Psoas muscle (tissue), 8 donors: ENCODE measurements at places on chromosomes 1 and 21.

- DNase-seq: no peak
- no peak overlapping the region for H3K4me3 ChIP-seq
- H3K36me3 ChIP-seq: peaks cover 2% of the 10 kb centered on the region
- H3K27ac ChIP-seq: no peak overlapping the region
- no peaks in the 10 kb centered on the region for H3K27me3 ChIP-seq
- peaks cover 10% of the 10 kb centered on the region for H3K4me1 ChIP-seq
These were observed 32.6 kb downstream of the ZBED6 start for GRCh38 chr1:203828002-203828401.

GRCh38 chr1:218502383-218502782 lies 157.2 kb downstream of the TGFB2 start:
- no peaks in the 10 kb centered on the region for H3K27me3 ChIP-seq
- no peak for DNase-seq
- H3K36me3 ChIP-seq: no peaks in the 10 kb centered on the region
- no peak overlapping the region for H3K27ac ChIP-seq
- peaks cover 25% of the 10 kb centered on the region for H3K4me1 ChIP-seq

DNA sequence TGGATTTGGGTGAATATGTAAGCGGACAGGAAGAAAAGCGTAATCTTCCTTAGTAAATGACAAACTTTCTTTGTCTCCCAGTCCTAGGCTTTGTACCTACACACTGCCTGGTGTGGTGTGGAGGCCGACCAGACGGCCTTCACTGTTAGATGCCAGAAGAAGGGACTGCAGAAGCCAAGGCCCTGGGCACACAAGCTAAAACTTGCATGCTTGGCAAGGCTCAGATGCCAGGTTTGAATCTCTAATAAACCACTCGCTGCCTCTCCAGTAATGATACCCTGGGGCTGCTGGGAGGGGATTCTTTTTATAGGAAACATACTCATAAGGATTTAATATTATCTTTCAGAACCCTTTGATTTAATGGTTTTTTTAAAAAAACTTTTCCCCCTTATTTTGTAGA lies 263.8 kb downstream of the PTPRC start:
- H3K27ac ChIP-seq: no peak overlapping the region
- no peaks in the 10 kb centered on the region for H3K27me3 ChIP-seq
- H3K4me1 ChIP-seq: peaks cover 18% of the 10 kb centered on the region
- H3K4me3 ChIP-seq: no peak overlapping the region
- H3K36me3 ChIP-seq: no peaks in the 10 kb centered on the region

DNA sequence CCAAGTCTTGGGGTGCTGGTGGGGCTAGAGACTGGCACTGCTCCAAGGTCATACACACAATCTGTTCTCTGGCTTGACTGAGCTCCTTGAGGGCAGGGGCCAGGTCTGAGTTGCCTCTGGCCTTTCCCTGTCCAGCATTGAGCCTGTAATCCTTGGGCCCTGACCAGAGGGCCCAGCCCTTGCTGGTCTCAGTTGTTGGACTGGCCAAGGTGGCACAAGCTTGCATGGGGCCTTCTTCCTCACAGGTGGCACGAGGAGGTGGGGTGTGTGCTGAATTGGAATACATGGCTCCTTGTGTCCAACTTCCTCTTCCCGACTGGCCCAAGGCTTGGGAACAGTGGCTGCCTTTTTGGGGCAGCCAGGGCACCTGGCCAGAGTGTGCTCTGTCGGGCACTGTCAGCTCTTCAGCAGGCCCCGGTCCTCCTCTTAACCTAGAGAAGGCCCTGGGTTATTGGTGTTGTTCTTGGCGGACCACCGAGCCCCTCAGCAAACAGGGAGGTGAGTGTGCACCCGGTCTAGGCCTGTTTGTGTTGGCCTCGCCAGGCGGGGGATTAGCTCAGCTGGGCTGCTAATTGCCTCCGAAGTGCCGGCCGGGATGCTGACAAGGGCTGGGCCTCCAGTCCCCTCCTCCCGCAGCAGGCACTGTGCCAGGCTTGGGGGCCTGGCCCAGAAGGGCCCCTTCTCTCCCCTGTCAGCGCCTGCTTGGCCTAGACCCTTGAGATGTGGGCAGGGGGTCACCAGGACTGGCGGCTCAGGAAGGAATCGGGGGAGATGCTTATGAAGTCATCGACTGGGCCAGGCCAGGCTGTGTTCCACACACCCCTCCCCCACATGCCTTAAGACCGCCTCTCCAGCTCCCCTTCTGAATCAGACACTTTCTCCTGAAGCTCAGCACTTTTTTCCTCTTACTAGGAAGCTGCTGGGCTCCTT lies 28.5 kb downstream of the WNT4 start:
- H3K4me1 ChIP-seq: no peaks in the 10 kb centered on the region
- peaks cover 30% of the 10 kb centered on the region for H3K36me3 ChIP-seq
- no peak for DNase-seq
- no peak overlapping the region for H3K4me3 ChIP-seq

DNA sequence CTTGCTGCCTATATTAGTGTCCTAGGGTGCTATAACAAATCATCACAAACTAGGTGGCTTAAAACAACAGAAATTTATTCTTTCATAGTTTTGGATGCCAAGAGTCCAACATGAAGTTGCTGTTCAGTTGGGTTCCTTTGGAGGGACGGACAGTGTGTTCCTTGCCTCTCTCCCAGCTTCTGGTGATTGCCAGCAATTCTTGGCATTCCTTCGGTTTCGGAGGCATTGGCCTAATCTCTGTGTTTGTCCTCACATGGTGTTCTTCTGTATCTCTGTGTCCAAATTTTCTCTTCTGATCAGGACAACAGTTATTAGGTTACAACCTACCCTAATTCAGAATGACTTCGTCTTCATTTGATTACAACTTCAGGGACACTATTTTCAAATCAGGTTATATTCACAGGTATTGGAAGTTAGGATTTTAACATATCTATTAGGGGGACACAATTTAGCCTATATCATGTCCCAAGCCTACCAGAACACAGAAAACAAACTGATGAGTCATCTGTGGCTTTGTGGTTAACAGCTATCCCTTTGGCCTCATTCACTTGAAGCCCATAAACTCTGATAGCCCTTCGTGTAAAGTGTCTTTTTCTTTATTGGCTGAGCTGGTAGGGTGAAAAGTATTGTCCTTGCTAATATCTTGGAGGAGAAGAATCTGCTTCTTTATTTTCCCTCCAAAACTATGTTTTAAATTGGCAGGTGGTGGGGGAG lies 83.2 kb upstream of the PAPPA2 start:
- no peak for DNase-seq
- H3K27me3 ChIP-seq: no peaks in the 10 kb centered on the region
- no peaks in the 10 kb centered on the region for H3K36me3 ChIP-seq
- no peak overlapping the region for H3K4me3 ChIP-seq
- no peak overlapping the region for H3K27ac ChIP-seq
- no peaks in the 10 kb centered on the region for H3K4me1 ChIP-seq

DNA sequence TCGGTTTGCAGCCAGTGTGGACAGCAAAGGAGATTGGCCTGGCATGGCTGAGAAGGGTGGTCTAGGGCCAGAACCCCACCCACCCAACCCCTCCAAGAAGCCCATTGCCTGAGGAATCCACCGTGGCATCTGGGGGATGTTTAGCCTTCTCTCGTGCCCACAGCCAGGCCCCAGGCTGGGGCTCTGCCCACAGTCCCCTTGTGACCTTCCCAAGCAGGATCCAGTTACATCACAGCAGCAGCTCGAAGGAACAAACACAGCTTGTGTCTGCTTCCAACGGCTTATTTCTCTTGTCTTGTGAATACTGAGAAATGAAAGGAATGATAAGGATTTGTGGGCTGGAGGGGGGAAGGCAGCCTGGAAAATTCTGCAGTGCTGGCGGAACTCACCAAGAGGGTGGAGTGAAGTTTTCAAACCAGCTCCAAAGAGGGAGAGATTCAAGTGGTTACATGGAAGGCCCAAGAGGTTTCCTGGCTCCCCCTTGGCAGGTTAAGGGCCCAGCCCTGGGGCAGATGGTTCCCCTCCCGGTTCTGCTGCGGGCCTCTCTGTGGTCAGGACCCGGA lies 61.6 kb downstream of the DHRS3 start:
- peak overlapping the region; percentile 84 for H3K27ac ChIP-seq
- H3K4me3 ChIP-seq: no peak overlapping the region
- DNase-seq: peak; percentile 81
- H3K27me3 ChIP-seq: no peaks in the 10 kb centered on the region

GRCh38 chr1:53409233-53409632 lies 50.0 kb upstream of the DMRTB1 start:
- H3K4me1 ChIP-seq: no peaks in the 10 kb centered on the region
- no peaks in the 10 kb centered on the region for H3K36me3 ChIP-seq
- no peaks in the 10 kb centered on the region for H3K27me3 ChIP-seq
- DNase-seq: no peak

DNA sequence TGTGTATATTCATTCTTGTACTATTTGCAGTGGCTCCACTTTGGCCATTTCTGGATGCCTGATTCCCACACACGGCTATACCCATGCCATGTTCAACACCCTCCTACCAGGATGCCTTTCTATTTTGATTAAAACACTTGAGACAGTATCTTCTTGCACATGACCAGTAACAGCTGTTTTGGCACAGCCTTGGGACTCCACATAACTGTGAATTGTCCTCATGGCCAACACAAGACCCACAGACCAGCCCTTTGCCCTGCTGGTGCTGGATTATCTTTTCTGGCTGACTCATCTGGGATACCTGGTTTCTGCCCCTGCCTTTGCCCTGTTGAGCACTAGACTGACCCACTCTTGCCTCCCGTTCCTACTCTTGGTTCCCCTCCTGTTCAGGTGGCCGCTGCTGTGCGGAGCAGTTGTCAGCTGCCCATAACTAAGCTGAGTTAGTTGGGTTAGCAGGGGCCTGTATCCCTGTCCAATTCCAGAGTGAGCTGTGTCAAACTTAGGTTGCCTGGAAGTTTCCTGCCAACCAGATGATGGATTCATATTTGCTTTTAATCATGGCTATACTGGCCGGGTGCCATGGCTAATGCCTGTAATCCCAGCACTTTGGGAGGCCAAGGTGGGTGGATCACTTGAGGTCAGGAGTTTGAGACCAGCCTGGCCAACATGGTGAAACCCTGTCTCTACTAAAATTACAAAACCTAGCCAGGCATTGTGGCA lies 10.8 kb upstream of the EYA3 start:
- DNase-seq: no peak
- no peak overlapping the region for H3K4me3 ChIP-seq
- peak overlapping the region; percentile 81 for H3K27ac ChIP-seq
- no peaks in the 10 kb centered on the region for H3K27me3 ChIP-seq

DNA sequence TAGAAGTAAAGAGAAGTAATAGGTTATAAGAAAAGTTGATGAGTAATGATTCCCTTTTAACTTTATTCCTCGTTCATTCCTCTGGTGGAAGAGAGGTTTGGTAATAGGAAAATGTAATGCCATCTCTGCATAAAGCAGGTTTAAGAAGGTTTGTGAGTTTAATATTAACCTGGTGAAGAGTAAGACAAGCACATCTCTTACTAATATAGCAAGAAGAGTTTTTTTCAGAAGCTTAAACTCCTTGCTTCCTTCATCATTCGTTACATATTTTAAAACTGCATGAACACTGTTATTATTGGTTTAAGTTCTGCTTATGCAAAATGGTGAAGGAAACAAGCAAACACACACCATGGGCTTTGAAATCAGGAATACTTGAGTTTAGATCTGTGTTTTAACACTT lies 9.2 kb upstream of the PLA2G4A start:
- no peak for DNase-seq
- no peaks in the 10 kb centered on the region for H3K27me3 ChIP-seq
- no peaks in the 10 kb centered on the region for H3K4me1 ChIP-seq
- no peak overlapping the region for H3K27ac ChIP-seq

- no peaks in the 10 kb centered on the region for H3K4me1 ChIP-seq
- no peak overlapping the region for H3K4me3 ChIP-seq
- DNase-seq: no peak
- H3K27ac ChIP-seq: no peak overlapping the region
These were observed 43.4 kb downstream of the RGS2 start for GRCh38 chr1:192852001-192852947.

- no peaks in the 10 kb centered on the region for H3K4me1 ChIP-seq
- no peak overlapping the region for H3K4me3 ChIP-seq
- H3K27ac ChIP-seq: no peak overlapping the region
- DNase-seq: no peak
- H3K36me3 ChIP-seq: no peaks in the 10 kb centered on the region
These were observed 78.9 kb upstream of the DMRTA2 start for GRCh38 chr1:50502147-50502546.

- H3K36me3 ChIP-seq: no peaks in the 10 kb centered on the region
- no peaks in the 10 kb centered on the region for H3K27me3 ChIP-seq
- DNase-seq: no peak
- H3K4me1 ChIP-seq: peaks cover 9% of the 10 kb centered on the region
- no peak overlapping the region for H3K4me3 ChIP-seq
These were observed 79.8 kb upstream of the ROR1 start for GRCh38 chr1:63693944-63694571.

DNA sequence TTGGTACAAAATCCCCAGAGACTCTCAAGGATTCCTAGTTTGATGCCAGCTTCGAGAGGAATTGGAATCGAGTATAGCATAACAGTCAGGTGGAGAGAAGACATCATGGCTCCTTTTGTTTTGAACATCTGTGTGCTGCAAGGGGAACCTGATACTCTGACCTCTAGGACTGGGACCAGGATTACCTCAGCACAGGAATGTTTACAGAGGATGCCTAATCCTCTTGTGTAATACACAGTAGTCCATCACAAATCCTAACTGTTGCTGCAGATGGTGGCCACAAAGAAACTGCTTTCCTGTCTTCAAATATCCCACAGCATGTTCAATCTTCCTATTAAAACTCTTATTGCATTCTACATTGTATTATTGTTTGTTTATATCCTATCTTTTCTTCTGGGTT lies 111.8 kb upstream of the PRMT6 start:
- no peaks in the 10 kb centered on the region for H3K27me3 ChIP-seq
- H3K27ac ChIP-seq: no peak overlapping the region
- H3K4me3 ChIP-seq: no peak overlapping the region
- DNase-seq: no peak
- no peaks in the 10 kb centered on the region for H3K36me3 ChIP-seq
- H3K4me1 ChIP-seq: no peaks in the 10 kb centered on the region

- H3K4me3 ChIP-seq: no peak overlapping the region
- H3K36me3 ChIP-seq: no peaks in the 10 kb centered on the region
- H3K27me3 ChIP-seq: no peaks in the 10 kb centered on the region
- H3K4me1 ChIP-seq: no peaks in the 10 kb centered on the region
- DNase-seq: no peak
- H3K27ac ChIP-seq: no peak overlapping the region
These were observed 8.9 kb upstream of the VPS13D start for GRCh38 chr1:12220890-12221289.

DNA sequence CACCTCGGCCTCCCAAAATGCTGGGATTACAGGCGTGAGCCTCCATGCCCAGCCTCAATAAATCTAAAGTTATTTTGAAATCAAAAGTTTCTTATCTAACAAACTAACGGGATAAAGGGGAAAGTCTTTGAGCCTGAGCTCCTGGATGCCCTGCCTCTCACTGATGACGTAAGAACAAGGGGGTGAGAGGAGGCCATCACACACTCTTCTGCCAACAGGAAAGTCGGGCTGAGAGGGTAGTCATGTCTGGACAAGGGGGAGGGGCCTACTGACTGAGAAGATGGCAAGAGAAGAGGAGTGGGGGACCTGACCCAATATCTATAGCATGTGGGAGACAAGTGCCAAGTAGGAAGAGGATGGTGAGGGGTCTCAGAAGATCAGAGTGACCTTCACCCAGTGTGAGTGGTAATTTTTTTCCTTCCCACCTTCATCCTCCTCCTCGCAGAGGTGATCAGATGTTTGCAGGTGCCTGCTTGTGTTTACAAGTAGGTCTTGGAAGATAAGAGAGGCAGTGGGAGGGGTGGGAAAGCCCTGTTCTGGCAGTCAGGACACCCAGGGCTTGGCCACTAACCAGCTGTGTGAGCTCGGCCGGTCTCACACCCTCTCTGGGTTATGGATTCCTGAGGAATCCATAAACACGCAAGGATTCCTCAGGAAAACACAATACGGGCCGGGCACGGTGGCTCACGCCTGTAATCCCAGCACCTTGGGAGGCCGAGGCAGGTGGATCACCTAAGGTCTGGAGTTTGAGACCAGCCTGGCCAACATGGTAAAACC lies 9.6 kb downstream of the UQCRHL start:
- no peaks in the 10 kb centered on the region for H3K27me3 ChIP-seq
- no peak overlapping the region for H3K27ac ChIP-seq
- peaks cover 10% of the 10 kb centered on the region for H3K4me1 ChIP-seq
